Lung (tissue), 17 donors: ENCODE measurements at places on chromosomes 16 and 17.

DNA sequence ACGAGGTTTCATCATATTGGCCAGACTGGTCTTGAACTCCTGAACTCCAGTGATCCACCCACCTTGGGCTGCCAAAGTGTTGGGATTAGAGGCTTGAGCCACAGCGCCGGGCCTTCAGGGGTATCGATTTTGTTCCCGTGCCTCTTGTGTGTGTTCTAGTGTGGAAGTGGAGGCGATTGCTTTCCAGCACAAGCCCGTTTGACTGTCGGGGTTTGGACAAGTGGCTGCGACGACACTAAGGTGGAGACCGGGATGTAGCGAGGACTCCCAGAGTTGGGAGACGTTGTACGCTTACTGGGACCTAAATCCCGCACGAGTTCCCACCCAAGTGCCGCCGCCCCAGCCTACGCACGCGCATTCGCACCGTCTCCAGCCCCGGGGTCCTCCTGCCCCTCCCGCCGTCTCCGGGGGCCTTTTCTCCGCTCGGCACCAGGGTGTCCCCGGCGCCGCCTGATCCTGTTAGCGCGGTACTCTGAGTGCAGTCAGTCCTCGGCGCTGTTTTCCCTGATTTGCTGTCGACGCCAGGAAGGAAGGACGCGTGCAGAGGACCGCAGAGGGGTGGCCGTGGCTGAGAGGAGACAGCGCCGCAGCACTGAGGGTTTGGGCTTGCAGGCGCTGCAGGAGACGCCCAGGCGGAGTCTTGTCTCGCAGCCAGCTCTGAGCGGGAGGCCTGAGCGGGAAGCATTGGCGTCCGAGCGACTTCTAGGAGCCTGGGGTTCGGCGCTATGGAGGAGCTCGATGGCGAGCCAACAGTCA lies at the start of gene NUP85:
NUP85 (plus strand) TSS at position 643 of the 756 bp plus-strand sequence; CDS start at position 726, 83 bp downstream.
- DNase-seq = peak; percentile 96

- DNase-seq = peak; percentile 7
Measured at GRCh38 chr17:70624211-70624610, 454.9 kb downstream of the KCNJ2 start.

GRCh38 chr16:46884513-46885293 lies 541 bp downstream of the GPT2 start:
- no peak for DNase-seq

DNA sequence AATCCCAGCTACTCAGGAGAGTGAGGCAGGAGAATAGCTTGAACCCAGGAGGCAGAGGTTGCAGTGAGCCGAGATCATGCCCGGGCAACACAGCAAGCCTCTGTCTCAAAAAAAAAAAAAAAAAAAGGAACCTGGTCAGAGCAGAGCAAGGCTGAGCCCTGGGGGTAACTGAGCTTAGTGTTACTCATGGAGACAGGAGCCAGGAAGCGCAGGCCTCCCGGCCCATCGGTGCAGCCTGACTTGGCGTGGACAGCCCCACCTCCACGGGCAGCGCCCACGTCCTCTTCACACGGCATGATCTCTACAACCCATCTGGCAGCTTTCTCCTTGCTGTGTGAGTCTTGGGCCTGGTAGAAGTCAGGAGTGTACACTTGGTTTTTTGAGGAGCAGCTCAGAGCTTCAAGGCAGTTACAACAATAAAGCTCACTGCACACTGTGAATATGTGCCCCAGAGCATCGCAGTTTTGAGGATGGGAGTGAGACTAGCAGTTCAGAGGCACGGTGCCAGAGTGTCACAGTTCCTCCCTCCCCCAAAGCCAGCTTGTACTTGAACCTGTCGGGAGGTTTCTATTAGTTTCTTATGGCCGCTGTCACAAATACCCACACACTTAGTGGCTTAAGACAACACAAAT lies 129.9 kb downstream of the RAP1GAP2 start:
- DNase-seq = no peak

DNA sequence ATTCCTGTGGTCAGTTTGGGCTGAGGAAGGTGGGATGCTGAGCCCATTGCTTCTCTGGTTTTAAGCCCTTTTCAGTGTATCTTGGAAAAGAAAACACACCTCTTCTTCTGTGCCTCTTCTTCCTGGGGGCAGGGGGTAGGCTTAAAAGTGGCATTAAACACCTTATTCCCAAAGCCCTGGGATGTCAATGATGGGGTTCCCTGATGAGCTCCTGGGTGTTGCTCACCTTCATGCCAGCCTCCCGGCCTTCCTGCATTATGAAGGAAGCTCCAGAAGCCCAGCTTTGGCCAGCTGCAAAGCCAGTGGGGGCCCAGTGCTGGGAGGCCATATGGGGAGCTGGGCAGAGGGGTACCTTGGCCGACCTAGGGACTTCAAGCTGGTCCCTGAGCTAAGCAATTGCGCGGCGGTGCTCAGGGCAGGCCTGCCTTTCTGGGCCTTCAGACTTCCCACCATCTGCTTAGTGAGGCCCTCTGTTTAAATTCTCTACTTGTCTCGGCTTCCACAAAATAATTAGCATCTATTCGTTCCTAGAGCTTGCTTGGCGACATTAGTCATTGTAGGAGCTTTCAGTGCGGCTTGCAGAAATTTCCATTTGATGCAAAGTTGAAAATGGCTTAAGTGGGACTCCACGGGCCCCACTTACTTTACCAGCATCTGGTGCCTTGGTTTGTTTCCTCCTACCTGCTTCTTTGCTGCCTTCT lies 121.7 kb upstream of the NLRP1 start:
- DNase-seq = no peak

- DNase-seq = peak; percentile 78
Measured at GRCh38 chr17:38667099-38667786, 7.5 kb downstream of the EPOP start.

GRCh38 chr16:4345836-4346781 lies 5.0 kb downstream of the PAM16 start:
- DNase-seq = no peak

DNA sequence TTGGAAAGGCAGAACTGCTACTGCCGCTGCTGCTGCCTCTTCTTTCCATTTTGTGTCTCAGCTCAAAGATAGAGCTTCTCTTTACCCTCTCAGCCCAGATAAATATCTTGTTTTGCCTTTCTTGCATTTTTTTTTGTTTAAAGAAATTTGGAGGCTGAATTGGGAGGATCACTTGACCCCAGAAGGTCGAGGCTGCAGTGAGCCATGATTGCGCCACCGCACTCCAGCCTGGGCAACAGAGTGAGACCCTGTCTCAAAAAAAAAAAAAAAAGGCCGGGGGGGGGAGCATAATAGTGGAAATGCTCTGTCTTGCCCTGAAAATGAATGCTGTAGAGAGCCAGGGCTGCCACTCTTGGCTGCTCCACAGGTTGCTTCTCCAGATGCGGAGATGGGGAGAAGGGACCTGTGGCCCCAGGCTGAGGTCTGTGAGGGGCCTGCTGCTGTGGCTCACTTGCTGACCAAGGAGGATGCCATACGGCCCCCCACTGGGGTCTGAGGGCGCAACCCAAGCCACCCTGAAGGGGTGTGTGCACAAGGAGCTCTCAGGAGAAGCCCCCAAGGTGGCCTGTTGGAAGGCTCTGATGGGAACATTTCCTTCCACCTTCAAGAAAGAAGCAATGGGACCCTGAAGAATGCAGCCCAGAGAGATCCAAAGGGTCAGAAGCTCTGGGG lies 21.5 kb upstream of the G6PC1 start:
- DNase-seq = no peak

DNA sequence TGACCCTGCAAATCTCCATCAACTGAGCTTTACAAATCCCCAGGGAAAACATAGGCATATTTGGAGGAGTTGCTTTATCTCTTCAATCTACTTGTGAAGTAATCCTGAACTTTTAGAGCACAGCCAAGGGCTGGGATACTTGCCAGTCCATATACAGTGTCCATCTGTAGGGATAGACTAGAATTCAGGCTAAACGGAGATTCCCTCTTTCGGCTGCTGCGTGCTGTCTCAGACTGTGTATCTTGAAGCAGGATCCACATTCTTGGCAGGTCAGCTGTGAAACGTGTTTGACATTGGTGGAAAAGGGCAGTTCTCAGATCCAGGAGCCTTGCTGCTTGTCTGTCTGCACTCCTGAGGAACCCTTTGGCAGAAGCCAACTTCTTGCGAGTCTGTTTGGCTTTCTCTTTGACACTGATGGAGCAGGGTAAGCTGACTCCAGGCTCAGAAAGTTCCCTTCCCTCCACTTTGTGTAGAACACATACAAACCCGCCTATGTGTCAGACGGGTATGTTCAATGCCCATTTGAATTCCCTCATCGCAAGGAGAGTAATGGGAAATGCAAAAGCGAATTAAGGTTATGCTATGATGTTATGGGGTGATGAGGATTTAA lies 221.8 kb downstream of the MAP2K4 start:
- DNase-seq = no peak

DNA sequence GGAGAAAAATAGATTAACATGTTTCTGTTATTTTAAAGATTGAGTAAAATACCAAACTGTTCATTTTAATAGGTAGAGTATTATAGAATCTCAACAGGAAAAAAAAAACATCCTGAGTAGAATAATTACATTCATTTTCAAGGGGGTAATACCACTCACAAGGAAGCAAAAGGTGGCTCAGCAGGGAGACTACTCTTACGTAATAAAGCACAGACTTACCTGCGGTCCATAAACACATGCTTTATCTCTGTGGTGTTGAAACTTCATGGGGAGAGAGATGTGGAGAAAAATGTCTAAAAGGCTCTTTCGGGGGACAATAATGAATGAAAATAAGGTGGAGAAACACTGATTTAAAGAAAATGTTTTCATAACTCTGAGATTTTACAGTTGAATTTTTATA lies 171.7 kb downstream of the MRTFB start:
- DNase-seq = no peak

GRCh38 chr17:31570951-31571892 lies 179.7 kb downstream of the RAB11FIP4 start:
- DNase-seq = peak; percentile 25

DNA sequence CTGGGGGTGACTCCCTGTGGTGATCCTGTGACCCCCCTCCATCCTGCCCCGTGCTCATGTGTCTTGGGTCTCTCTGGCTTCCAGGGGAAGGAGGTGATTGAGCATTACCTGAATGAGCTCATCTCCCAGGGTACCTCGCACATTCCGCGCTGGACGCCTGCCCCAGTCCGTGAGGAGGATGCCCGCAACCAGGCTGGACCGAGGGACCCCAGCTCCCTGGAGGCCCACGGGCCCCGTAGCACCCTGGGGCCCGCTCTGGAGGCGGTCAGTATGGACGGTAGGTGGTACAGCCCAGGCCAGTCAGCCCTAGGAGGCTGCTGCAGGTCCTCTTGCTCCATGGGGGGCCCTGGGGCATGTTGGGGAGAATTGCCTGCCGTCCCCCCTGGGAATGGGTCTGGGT lies 33.6 kb downstream of the SEC14L5 start:
- no peak for DNase-seq

GRCh38 chr17:81712468-81713003 lies 452 bp downstream of the SLC25A10 start:
- no peak for DNase-seq

DNA sequence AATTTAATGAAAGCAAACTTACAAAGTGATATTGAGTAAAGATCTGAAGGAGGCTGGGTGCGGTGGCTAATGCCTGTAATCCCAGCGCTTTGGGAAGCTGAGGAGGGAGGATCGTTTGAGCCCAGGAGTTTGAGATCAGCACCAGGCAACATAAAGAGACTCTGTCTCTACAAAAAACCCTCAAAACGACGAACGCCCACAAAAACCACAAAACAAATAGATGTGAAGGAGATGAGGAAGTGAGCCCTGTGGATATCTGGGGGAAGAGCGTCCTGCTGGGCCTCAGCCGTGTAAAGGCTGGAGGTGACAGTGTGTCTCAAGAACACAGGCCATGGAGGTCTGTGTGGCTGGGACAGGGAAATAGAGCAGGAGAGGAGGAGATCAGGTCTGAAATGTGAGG lies 68.8 kb downstream of the ITFG1 start:
- DNase-seq = no peak

DNA sequence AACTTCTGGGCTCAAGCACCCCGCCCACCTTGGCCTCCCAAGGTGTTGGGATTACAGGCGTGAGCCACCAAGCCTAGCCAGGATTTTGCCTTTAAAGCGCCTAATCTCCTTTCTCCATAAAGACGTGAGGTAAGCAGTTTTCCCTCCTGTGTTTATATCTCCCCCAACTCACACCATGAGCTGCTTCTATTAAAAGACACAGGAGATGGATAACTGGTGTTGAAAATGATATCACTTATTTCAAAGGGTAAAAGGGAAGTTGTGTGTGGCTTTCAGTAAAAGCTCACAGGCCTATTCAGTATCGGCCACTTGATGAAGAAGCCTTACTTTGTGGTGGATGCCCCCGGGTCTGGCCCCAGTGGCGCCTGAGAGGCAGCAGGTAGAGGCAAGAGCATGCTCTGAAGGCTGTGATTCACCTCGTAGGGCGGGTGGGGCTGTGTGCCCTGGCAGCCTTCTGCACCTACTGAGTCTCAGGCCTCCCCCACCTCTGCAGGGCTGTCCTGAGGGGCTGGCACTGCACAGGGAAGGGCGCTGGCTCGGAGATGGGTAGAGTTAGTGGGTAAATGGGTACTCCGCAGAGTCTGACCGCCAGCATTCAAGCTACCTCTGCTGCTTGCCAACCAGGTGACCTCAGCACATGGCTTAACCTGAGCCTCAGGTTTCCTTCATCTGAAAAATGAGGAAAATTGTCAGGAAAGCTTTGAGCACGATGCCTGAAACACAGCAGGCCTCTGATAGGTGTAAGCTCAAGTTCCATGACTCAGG lies 146.8 kb downstream of the CLEC16A start:
- DNase-seq = peak; percentile 66

- DNase-seq = no peak
Measured at GRCh38 chr16:26505496-26505895, 561.2 kb upstream of the C16orf82 start.

DNA sequence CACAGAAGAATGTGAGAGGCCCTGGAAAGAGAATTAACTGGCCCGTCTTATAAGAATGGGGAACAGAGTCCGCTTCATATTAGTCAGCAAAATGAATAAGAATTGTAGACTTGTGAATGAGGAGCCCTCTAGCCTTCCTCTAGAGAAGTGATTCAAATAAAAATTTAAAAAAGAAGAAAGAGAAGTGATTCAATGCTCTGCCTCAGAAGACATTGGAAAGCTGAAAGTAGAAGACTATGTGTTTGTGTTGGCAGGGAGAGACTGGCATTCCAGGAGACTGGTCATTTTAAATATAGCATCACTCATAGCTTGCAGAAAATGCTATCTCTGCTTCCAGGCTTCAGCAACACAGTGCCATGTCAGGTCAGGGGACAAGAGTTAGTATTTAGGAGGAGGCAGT lies 190.6 kb upstream of the HS3ST3A1 start:
- no peak for DNase-seq

DNA sequence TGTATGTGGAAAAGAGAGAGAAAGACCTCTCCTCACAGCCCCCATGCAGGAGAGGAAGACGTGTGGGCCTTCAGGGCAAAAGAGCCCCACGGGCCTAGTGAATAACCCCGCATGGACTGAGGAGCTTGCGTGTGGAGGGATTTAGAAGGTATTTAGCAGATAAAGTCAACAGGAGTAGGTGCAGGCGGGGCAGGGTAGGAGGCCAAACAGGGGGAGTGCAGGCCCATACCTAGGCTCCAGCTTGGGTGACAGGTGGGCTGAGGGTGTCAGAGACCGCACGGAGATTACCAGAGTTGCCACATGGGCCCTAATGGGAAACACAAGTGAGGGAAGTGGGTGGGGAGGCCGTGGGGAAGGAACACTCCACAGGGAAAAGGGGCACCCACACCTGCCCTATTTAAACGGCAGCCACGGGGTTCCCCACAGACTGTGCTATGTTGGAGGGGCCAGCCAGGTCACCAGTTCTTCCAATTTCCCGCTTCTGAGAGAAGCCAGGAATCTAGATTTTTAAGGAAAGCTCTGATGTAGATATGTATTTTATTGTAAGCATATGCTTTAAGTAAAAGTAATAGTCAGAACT lies 8.2 kb upstream of the CNGB1 start:
- DNase-seq = no peak

- DNase-seq = no peak
Measured at GRCh38 chr17:67177732-67178131, 67.3 kb downstream of the HELZ start.
